ENCODE measurements at places on chromosomes 16 and 17.

DNA sequence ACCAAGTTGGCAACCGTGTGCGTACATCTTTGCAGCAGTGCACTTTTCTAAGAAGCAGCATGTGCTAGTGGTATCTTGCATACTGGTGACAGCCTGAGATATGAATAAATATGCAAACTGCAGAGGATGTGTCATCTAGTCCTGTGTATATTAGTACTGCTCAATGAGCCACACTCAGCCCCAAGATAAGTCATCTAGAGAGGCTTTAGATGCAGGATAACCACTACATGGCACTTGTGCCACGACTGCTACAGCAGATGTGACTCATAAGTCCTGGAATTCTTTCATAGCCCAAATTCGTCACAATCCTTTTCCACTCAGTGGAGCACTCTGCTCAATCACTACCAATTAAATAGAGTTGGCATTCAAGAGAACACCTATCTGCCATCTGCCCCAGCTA is 171.5 kb downstream of the AXIN2 start:
- no peak for DNase-seq

DNA sequence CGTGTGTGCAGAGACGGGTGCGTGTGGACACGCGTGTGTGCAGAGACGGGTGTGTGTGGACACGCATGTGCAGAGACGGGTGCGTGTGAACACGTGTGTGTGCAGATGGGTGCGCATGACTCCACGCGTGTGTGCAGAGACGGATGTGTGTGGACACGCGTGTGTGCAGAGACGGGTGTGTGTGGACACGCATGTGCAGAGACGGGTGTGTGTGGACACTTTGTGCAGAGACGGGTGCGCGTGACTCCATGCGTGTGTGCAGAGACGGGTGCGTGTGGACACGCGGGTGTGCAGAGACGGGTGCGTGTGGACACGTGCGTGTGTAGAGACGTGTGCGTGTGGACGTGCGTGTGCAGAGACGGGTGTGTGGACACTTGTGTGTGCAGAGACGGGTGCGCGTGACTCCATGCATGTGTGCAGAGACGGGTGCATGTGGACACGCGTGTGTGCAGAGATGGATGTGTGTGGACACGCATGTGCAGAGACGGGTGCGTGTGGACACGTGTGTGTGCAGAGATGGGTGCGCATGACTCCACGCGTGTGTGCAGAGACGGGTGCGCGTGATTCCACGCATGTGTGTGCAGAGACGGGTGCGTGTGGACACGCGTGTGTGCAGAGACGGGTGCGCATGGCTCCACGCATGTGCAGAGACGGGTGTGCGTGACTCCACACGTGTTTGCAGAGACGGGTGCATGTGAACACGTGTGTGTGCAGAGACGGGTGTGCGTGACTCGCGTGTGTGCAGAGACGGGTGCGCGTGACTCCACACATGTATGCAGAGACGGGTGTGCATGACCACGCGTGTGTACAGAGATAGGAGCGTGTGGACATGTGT is 1.6 kb upstream of the CD7 start:
- no peak for DNase-seq

- DNase-seq, result no peak
These were observed 415 bp downstream of the XYLT1 start for GRCh38 chr16:17470182-17470907.

- no peak for DNase-seq
These were observed 240.0 kb downstream of the NTN1 start for GRCh38 chr17:9261081-9262012.

DNA sequence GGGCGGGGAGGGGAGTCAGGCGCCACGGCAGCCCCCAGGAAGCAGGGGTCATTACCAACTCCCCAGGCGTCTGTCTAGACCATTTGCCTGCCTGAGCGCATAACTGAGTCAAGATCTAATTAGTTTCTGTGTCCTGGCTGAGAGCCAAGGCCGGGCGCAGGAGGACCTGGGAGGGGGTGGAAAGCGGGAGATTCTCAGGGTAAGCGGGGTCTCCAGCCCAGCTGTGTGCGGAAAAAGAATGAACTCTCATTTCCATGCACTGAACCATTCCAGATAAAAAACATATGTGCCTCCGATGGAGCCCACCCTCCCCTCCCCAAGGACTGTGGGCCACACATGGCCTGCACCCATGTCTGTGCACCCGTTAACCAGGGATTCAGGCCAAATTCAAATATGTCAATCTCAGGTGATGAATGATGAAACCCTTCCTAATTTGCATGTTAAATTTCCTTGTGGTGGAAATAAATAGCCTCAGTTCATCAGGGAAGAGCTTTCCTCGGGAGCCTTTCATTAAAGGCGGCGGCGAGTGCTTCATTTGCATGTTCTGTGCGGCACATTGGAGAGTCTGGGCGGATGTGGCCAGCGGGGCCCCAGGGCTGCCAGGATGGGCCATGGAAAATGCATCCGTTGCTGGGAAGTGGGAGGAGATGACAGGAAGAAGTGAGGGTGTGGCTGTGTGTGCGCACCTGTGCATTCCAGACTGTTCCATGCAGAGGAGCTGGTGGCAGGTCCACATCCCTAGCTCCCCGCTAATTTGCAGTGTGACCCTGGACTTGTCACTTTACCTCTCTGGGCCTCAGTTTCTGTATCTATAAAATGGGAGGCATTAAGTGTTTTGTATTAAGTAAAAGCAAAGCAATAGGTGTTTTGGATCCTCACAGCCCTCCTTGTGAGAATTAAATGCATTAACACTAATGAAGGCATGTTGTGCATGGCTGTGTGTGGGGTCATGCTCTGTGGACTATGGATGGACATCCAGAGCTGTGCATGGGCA is 151.1 kb downstream of the SDK2 start:
- DNase-seq, result no peak

Measured in T-helper 1 cell (primary cell).